ENCODE measurements at places on chromosomes 13 and 19.

GRCh38 chr13:51971520-51972426 lies 39.5 kb downstream of the ATP7B start:
- DNase-seq = no peak

DNA sequence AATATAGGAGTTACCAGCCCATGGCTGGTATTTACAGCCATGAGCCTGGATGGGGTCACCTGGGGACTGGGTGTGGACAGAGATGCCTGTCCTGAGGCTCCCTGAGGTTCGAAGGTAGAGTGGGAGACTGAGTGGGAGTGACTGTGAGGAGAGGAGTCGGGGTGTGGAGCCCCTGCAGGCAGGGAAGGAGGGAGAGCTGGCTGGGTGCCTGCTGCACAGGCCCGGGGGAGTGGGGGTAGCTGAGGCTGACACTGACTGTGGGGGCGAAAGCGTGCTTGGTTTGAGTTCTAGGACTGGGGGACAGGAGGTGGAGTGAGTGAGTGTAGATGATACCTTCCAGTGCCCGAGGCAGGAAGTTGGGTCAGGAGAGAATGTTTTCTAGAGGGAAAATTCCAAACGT lies 7.1 kb downstream of the RAB11B start:
- DNase-seq = no peak

DNA sequence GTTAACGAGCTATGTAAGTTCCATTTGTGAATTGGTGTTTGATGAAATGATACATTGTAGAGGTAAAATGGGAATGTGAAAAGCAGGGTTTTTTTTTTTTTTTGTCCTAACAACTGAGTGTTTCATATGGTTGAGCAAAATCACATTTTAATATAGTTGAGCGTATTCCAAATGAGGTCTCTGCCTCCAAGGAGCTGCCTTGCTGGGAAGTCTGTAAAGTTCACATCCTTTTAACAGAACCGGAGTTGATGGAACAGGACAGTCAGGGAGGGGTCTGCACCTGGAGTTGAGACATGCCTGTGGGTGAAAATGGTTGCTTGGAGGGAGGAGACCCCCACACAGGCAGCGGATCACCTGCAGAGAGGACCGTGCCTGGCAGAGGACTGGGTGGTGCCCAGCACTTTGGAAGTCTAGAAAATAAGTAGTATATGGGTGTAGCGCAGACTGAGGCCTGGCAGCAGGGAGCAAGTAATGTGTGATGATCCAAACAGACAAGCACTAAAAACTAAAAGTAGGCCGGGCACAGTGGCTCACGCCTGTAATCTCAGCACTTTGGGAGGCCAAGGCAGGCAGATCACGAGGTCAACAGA lies 75.2 kb upstream of the UBAC2 start:
- DNase-seq = no peak

- DNase-seq = no peak
Observed at GRCh38 chr13:21243045-21243897, 66.8 kb downstream of the MRPL57 start.

DNA sequence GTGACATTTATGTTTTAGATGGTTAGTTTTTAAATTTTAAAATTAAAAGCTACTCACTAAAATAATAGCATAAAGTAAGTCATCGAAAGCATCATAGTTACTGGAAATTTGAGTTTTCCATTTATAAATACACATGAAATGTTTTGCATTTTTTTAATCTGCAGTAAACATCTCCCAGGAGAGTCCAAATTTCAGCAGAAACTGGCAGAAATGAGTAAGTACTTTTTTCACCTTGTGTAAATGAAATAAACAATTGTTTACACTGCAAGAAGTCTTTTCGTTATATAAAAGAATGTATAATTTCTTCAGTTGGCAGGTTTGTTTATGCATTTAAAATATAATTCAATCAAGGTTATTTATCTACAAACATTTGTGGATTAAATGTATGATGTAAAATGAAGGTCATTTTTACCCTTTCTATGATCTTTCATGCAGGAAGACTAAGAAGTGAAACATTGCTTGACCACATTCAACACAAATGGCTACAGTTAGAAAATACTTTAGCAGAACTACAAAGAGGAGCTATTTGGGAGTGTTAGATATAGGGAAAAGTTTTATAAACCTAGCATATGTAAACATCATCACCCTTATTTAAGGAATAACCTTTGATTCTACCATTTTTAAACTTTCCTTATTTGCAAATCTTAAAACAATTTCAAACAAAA lies 55.6 kb downstream of the RCBTB2 start:
- DNase-seq = no peak

DNA sequence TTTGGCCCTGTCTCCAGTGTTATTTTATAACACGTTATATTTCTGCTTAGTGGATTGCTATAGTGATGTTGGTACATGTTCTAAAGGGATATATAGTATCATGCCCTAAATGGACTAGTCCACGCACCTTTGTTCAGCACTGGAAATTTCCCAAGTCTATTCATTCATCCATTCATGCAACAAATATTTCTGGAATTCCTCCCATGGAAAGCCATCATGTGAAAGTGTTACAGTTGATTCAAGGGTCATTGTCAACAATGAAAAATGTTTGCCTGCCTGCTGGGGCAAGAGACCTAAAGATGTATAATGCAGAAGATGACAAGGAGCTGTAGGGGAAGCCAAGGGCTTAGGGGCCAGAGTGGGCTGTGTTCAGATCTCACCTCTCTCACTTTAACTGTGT lies 10.8 kb upstream of the HSPH1 start:
- no peak for DNase-seq

GRCh38 chr19:17103177-17103576 lies 27.6 kb downstream of the MYO9B start:
- DNase-seq = peak; percentile 44

DNA sequence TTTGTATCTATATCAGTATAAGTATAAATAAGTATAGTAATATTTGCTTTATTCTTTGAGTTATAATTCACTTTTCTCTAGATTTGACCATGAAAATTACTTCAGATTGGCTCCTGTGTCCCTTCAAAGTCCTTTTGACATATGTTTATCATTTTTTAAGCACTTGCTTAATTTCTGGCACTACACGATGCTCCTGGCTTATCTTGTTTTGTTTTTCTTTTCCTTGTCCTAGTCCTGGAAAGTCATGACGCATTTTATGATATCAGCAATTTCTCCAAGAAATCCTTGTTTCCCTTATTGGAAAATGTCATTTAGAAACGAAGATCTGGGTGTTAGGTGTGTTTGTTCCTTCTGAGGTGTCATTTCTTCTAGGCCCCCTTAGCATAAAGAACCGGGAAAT lies 226.5 kb downstream of the POU4F1 start:
- no peak for DNase-seq

GRCh38 chr19:41308450-41309179 lies 1.4 kb upstream of the CCDC97 start:
- peak; percentile 88 for DNase-seq

GRCh38 chr13:93859716-93860115 lies 619.8 kb downstream of the DCT start:
- no peak for DNase-seq

DNA sequence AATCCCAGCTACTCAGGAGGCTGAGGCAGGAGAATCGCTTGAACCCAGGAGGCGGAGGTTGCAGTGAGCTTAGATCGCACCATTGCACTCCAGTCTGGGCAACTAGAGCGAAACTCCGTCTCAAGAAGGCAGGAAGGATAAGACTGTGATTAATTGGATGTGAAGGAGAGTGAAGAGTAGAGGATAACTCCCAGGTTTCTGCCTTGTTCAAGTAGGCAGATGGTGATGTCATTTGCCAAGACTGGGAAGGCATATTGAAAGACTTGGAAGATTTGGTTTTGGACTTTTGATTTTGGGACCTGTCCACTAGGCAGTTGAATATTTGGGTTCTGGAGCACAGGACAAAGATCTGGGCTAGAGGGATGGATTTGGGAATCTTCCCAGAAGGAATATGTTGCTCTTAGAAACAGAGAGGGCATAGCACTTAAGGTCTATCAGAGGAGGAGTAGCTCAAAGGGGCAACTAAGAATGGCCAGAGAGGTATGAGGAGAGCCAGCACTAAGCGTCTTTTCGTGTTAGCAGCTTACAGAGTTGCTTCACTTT lies 20.0 kb downstream of the GARRE1 start:
- DNase-seq = no peak

DNA sequence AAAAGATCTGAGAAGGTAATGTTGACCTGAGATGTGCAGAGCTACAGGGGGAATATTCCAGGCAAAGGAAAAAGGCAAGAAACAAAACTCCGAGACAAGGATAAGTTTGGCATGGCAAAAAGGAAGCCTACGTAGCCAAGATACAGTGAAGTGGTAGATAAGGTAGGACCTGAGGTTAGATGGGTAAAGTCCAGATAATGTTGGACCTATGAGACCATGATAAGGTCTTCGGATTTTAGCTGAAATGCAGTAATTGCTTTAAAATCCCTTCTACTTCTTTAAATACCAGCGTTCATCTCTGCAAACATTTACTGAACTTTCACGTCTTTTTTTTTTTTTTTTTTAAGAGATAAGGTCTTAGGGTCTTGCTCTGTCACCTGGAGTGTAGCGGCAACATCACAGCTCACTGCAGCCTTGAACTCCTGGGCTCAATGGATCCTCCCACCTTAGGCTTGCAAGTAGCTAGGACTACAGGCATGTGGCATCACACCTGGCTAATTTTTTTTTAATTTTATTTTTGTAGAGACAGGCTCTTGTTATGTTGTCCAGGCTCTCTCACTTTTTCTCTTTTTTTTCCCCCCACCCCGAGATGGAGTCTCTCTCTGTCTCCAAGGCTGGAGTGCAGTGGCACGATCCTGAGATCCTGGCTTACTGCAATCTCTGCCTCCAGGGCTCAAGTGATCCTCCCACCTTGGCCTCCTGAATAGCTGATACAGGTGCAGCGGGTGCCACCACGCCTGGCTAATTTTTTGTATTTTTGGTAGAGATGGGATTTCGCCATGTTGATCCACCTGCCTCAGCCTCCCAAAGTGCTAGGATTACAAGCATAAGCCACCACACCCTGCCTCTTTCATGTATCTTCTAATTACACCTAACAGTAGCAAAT lies 4.2 kb upstream of the WBP4 start:
- DNase-seq = no peak

DNA sequence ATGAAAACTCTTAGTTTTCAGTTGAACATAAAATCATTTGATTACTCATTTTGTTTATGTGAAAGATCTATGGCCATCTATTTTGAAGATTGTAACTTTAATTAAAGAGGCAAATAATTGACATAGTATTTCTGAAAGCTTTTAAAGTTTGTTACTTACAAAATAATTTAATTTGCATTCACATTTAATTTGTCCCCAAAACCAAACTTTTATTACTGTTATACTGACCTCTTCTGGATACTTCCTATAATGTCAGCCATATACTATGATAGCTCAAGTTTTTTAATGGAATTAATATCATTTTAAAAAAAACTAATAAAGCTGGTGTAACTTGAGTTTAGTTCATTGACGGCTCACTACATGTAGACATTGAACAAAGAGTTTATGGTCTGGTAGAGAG lies 4.9 kb upstream of the SGCG start:
- DNase-seq = no peak

DNA sequence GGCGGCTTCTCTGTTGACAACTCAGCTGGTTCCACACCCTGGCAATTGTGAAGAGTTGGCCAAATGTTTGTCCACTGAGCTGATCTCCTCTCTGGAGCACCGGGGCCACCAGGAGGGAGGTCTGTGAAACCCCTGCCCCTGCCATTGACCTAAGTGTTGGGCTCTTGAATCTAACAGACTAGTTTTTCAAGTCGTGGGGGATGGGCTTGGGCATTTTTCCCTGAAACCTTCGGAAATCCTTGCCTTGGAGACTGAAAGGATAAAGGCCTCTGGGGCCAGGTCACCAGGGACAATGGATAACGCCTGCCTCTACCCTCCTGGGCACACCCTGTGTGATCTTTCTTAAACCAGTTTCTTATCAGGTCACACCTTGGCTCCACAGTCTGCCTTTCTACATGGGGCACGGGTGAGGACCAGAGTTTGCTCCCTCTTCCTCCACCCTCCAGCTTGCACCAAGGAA lies 881 bp downstream of the GEMIN7 start:
- no peak for DNase-seq

DNA sequence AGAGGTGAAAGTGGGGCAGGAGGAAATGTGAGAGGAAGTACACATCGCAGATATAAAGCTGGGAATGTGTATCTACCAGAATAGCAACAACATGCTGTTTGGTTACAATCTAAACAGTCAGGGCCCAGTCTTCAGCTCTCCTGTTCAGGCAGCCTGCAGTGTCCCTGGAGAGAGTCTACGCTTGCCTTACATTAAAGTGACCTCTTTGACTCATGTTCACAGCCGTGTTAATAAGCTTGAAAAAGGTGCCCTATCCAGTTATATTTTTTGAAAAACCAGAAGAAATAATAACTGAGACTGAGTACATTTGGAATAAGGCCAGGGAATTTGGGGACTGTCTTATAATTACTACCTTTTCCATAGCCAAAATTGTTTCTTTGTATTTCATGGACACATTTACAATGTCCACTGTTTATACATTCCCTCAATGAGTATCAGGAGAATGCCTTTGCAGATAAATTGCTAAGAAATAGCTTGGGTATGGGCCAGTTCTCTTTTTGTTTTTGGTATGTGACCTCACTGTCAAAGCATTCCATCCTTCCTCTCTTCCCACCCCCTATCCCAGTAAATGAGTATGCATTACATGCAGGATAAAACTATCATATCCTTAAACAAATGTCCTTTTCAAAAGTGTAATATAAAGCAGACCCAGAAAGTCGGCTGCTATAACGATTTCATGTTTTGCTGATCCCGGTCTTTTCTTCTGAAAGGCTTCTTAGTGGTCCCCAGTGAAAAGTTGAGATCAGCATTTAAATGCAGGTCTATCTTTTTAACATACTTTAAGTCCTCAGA lies 82.6 kb downstream of the PCDH9 start:
- DNase-seq = no peak

DNA sequence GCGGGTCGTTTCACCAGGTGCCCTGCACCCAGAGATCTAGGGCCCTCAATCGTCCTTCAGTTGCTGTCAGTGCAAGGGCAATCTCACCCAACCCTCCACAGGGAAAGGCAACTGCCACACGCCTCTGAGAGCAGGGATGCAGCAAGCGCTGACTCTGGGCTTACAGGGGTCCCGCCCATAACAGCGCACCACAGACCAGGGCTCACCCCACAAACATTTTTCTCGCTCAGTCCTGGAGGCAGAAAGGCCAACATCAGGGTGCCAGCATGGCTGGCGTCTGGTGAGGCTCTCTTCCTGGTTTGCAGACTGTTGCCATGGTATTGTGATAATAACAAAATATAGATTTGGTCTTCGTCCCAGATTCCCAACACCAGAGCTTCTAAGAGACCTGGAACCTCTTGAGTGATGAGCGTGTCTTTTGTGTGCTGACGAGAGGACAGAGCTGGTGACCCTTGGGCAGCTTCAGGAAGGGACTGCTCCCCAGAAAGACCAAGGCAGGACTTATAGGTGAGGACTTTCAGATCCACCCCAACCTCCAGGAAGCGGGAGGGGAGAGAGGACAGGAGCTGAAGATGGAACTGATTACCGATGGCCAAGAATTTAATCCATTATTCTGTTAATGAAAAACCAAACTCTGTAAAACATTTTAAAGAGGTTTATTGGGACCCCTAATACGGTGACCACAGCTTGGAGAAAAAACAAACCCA lies 51.3 kb downstream of the C13orf46 start:
- no peak for DNase-seq
